ENCODE measurements at places on chromosomes 12 and 14. TPM values are rescaled to one million over a fixed set of nuclear protein-coding genes. Genes with fewer than 3 reads are reported as not detected.
A peak's percentile ranks its signal among the peaks of the same experiment; 100 is the strongest.

GPRC5D gene
- total RNA-seq: 10.1 TPM

CPSF2 gene
- 20.4 TPM for total RNA-seq

RIPK3 gene
- total RNA-seq: 5.6 TPM

FZD10 gene
- total RNA-seq: 7.7 TPM

SLC5A8 gene
- total RNA-seq: 1.7 TPM

KCNH5 gene
- total RNA-seq: 1.4 TPM

PAX9 gene
- 2.8 TPM for total RNA-seq

VWF gene
- 51.8 TPM for total RNA-seq

SMCO2 gene
- total RNA-seq: not detected

SDS gene
- total RNA-seq: not detected

RFLNA gene
- 8.8 TPM for total RNA-seq

MUCL1 gene
- total RNA-seq: 90.0 TPM

HOTAIR gene
- total RNA-seq: 0.79 TPM

GRCh38 chr14:49959822-49960408, 67.0 kb downstream of the ARF6 start:
- DNase-seq: no peak

GRCh38 chr12:46935271-46935847, 109.6 kb upstream of the SLC38A4 start:
- DNase-seq: no peak

DNA sequence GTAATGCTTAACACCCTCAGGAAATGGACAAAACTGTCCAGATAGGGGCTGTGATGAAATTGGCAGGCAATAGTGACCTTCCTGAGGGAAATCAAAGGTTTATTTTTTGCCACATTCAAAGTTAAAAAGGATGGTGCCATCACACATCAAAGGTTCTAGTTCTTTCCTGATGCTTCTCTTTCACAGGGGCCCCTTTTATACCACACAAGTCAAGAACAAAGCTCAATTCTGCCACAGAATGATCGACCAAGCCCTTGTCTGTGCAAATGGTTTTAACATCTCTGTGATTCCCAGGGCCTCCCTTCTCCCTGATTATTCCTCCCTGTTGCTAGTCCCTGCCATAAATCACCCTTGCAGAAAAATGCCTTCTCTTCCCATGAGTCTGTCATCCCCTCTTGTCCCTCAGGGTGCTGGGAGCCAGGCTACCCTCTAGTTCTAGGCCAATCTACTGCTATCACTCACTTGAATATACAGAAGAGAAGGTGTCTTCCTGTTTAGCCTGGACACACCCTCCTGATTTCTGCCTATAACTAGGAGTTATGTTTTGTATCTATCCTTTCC, 22.7 kb downstream of the SMCO2 start:
- DNase-seq: no peak

GRCh38 chr12:52308806-52309425, 12.3 kb downstream of the KRT83 start:
- no peak for DNase-seq

DNA sequence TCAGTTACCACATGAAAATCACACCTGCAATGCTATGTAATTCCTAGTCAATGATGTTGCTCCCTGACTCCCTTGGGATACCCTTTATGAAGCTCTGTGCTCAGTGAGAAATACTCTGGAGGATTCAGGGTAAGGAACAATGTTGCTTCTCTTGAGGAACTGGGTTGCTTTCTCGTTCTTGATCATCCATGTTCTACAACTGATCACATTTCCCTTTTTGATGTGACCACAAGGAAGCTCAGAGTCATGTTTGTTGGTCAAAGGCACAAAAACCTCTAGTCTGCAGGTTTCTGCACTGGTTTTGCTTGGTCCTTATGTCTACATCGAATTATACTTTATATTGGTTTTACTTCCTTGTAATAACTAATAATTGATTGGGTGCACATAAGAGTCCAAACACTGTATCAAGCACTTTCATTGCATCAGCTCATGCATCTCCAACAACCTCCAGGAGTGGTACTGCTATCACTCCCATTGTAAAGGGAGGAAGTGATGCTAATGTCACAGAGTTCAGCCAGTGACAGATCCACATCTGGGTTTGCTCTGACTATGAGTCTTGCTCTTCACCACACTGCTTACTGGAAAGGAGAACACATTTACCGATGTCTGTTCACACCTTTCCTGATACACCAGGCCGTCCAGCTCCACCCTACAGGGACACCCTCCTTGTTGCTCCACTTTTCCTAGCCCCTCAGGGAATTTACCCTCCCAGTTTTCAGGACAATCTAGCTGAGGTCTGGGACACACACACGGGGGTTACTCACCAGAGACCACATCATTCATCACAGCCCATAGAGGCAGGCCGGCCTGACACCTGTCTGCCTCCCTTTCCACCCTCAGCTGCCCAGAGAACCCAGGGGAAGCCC, 41.0 kb downstream of the CMKLR1 start:
- no peak for DNase-seq

GRCh38 chr14:101379842-101380241, 181.5 kb upstream of the DIO3 start:
- no peak for DNase-seq

- no peak for DNase-seq
Measured at GRCh38 chr12:72110937-72111650, 161.1 kb upstream of the TRHDE start.

DNA sequence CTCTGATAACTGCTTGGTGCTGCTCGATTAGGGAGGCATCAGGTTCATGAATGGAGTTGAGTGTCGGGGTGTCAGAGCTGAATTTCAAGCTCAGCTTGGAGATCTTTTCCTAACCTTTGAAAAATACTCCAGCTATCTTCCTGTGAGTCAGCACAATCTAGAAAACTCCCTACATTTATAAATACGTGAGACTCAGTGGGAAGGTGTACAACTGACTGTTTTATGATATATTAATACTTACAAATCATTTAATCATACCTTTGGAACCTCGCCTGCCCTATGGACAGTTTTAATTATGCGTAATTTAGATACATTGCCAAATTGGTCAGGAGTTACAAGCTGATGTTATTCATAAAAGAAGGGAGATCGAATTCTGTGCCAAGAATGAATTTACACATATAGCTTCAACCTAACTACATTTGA, 961 bp downstream of the CMAS start:
- no peak for DNase-seq

GRCh38 chr14:96062010-96062409, 22.8 kb downstream of the C14orf132 start:
- DNase-seq: no peak

GRCh38 chr12:117467588-117467987, 106.2 kb upstream of the NOS1 start:
- DNase-seq: no peak

GRCh38 chr12:2011643-2012607, 7.7 kb upstream of the DCP1B start:
- no peak for DNase-seq

GRCh38 chr12:8692573-8692972, 5.2 kb upstream of the RIMKLB start:
- DNase-seq: peak; percentile 84

GRCh38 chr12:54164387-54165145, 24.2 kb downstream of the SMUG1 start:
- no peak for DNase-seq

- DNase-seq: no peak
Measured at GRCh38 chr12:102965281-102966155, 8.0 kb downstream of the ASCL1 start.

DNA sequence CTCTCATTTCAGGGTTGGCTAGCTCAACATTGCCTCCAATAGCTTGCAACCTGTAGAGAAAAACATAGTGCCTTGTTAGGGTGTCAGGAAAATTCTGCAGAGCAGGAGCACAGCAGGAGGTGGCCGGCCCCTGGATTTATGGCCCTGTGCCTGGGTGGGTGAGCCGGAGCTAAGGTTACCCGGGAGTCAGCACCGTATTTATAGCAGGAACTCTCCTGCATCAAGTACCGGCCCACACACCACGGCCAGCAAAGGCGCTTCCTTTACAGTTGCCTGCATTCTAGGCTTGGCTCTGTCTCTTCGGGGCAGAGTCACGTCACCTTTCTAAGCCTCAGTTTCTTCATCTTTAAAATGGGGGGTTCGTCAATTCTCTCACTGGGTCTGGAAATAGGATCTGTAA, 52.8 kb upstream of the EML1 start:
- DNase-seq: no peak

DNA sequence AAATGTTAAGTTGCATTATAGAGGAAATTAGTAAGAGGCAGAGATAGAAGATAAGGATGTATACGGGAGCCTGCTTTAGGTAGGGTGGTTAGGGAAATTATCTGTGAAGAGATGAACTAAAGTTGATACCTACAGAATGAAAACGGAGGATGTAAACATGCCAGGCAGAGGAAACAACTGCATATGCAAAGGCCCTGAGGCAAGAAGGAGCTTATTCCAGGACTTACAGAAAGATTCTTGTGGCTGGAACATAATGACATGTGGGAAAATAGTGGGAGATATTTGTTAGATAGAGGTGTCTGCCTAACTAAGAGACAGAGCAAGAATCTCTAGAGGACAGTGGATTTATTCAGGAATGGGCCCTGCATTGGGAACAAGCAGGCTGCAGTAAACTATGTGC, 16.2 kb upstream of the SERPINA1 start:
- no peak for DNase-seq

GRCh38 chr12:65924716-65925115, 100.4 kb downstream of the HMGA2 start:
- no peak for DNase-seq

GRCh38 chr14:96415559-96415958, 23.6 kb downstream of the AK7 start:
- no peak for DNase-seq

GRCh38 chr12:132165584-132165983, 21.3 kb downstream of the NOC4L start:
- DNase-seq: no peak

DNA sequence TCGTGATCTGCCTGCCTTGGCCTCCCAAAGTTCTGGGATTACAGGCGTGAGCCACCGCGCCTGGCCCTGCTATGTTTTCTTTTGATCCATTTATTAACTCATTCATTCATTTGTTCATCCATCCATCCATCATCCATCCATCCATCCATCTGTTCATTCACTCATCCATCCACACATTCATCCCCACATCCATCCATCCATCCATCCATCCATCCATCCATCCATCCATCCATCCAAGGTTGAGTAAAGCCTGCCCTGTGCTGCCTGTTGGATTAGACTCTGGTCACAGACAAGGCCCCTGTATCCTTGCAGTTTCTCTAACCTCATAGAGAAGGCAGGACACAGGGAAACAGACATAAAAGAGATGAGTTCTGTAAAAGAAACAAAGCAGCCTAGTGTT, 44.9 kb downstream of the DNAH10 start:
- DNase-seq: no peak

- peak; percentile 42 for DNase-seq
Measured at GRCh38 chr14:103840014-103840413, 7.4 kb downstream of the PPP1R13B start.

- no peak for DNase-seq
Measured at GRCh38 chr12:73589220-73589619, 948.4 kb upstream of the ATXN7L3B start.

- no peak for DNase-seq
Measured at GRCh38 chr14:84750284-84750683, 779.7 kb upstream of the FLRT2 start.
